ENCODE measurements at places on chromosomes 5 and 9.

- DNase-seq = no peak
These were observed 668.4 kb upstream of the FAM174A start for GRCh38 chr5:99866740-99867139.

- peak; percentile 71 for DNase-seq
These were observed 6.3 kb upstream of the TTLL11 start for GRCh38 chr9:122099271-122099869.

- no peak for DNase-seq
These were observed 176.8 kb downstream of the MACROH2A1 start for GRCh38 chr5:135222171-135222681.

DNA sequence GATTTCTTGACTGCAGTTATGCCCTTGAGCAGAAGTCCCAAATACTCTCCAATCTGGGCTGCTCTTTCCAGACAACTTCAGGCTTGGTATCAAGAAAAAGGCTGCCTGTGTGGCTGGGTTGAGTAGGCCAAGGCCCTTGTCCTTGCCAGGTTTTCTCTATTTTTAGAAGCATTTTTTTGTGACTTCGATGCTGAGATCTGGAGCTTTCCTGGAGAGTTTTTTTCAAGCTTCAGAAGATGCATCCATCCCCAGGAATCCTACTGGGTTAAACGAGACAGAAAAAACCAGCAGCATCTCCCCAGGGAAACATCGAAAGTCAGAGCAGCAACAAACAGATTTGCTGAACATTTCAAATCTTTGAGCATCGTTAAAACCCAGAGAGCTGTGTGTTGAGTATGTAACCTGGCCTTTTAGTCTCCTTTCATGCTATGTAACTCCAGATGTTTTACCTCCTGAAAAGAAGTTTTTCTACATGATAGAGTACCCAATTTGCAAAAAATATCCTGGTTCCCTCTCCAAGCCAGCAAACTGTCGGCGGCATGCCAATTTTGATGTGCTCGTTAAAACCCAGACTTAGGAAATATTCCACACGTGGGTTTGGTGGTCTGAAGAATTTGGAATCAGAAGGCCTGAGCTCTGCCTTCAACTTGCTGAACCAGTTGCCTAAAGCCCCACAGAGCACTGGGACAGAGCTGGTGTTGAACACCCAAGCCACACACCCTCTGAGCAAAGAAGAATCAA lies 98.1 kb upstream of the ALDH1B1 start:
- DNase-seq = no peak

- DNase-seq = peak; percentile 72
These were observed 71.7 kb downstream of the GRIA1 start for GRCh38 chr5:153562189-153562588.

DNA sequence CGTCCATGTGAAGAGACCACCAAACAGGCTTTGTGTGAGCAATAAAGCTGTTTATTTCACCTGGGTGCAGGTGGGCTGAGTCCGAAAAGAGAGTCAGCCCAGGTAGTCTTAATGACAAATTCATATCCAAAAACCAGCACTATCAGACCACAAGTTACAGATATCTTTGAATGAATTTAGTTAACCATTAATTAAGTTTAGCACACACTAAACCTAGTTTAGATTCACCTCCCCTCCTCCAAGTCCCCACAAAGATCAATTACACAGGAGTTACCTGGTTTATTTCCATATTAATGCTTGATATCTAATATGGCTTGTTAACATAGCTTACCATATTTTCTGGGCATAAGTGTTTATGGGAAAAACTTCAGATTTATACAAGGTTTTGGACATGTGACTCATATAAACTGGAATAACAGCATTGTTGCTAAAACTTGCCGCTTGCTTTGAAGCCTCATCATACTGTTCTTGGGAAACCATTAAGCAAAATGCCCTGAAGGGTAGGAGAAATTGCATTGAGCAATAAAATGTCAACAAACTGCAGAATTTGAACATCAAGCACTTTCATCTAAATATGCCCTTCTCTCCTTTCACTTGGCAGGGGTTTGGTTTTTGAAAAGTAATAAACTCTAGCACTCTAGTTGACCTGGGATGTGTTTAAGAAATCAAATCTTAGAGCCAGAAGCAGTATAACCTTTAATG lies 166.9 kb downstream of the SNCAIP start:
- DNase-seq = peak; percentile 7

DNA sequence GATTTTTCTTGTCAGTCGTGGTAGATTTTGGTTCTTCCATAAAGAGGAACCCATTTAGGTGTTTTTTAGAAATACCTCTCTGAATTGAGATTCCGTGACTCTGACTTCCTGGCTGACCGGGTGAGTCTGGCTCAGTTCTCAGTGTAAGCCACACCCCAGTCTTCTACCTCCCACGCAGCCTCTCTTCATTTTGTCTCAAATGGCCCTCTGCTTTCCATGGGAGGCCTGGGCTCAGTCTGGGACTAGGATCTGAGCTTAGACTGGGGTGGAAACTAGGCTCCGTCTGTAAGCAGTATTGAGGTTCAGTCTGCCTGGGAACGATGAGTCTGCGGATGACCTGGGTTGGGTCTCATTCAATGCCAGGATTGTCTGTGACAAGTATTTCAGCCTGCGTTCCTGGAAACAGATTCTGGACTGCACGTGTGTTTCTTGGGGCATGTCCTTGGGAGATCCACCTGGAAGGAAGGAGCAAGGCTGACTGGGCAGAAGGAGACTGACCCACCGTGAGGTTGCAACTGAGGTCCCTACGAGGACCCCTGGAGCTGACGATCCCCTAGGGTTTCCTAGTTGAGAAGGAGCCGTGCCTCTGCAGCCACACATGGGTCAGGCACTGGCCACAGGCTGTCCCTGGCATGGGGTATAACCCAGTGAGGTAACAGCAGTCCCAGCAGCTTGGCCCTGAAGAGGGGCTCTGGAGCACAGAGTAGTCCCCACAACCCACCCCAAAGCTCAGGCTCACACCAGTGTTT lies 12.4 kb upstream of the CRB2 start:
- DNase-seq = peak; percentile 39

DNA sequence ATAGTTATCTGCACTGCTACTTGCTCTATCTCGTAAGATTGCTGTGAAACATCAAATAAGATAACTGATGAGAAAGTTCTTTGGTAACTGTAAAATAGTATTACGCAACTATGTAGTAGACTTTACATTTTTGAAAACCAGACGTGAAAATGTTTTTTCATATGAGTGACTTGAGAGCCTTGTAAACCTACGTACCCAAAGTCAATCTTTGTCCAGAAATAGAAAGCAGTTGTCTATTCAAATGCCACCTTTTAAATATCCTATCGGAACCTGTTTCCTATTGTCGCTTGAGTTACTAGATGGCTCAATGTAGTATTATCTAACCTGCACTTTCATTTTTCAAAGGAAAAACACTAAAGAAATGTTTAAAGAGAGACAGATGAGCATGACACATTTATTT lies 1.6 kb downstream of the FNIP1 start:
- DNase-seq = no peak

- DNase-seq = no peak
These were observed 6.4 kb upstream of the DAB2IP start for GRCh38 chr9:121645003-121645402.

DNA sequence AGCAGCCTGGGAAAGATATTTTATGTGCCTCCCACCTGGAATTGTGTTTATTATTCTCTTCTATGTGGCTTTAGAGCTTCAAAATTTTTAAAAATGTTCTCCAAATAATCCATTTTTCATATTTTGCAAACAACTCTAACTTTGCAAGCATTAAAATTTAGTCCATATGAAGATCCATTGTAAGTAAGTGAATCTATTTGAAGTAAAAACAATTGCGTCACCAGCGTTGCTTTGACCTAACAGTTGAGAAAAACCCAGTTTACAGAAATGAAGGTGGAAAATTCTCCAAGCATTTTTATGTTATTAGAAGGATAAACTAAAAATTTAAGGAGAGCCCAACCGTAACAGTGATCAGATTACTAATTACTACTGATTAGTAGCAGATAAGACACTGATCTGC lies 38.9 kb upstream of the TLX3 start:
- peak; percentile 2 for DNase-seq

- DNase-seq = peak; percentile 0
These were observed 100.2 kb downstream of the BRINP1 start for GRCh38 chr9:119268985-119269384.

DNA sequence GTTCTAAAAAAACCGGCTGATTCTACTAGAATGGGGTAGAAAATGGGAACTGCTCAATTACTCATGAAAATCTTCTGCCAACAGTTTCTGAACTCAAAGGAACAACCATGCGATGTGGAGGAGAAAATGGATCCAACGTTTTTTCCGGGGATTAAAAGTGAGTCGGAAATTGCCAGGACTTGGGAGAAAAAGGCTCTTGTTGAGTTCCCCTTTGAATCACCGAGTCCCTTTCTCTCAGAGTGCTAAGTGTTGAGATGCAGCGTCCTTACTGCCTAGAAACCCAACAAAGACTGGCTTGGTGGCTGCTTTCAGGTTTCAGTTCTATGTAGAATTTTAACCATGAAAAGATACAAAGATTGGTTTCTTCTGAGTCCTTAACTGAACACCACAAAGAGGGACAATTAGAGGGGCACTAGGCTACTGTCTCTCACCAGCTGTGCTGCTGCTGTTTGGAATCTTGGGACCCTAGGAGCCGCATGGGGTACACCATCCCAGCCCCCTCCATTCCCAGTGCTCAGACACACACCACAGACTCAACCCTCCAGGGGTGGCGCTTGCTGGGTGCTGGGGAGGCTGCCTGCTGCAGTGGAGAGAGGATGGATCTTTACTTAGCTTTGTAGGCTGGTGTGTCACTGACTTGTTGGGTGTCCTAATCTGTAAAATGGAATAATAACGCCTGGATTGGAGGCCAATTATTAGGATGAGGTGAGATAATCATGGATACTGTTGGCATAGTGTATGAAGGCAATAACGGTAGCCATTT lies 21.5 kb upstream of the NEUROG1 start:
- DNase-seq = no peak

DNA sequence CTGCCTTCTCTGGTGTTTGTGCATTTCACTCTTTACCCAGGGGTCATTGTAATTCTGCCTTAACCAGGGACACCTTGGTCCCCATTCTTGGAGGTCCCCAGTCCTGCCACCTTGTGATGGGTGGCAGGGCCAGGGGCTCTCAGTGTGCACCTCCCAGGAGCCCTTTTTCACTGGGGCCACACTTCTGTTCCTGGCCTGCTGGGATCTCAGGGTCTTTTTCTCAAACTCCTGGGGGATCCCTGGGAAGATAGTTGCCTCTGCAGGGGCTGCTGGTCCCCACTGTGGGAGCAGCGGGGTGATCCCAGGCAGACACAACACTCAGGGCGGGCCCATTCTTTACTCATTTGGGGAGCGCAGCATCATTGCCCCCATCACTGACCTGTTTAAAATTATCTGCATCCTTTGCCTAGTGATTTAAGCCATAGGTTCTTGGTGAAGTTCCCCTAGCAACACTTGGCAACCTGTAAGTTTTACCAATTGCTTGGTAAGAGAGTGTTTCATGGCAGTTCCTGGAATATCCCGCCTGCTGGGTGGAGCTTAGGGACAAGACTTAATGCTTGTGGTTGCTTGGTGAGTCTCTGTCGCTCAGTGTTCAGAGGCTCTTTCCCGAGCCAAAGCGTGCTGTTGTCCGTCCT lies 15.7 kb downstream of the PHF2 start:
- no peak for DNase-seq

GRCh38 chr9:13480693-13481092 lies 201.2 kb upstream of the MPDZ start:
- peak; percentile 64 for DNase-seq

DNA sequence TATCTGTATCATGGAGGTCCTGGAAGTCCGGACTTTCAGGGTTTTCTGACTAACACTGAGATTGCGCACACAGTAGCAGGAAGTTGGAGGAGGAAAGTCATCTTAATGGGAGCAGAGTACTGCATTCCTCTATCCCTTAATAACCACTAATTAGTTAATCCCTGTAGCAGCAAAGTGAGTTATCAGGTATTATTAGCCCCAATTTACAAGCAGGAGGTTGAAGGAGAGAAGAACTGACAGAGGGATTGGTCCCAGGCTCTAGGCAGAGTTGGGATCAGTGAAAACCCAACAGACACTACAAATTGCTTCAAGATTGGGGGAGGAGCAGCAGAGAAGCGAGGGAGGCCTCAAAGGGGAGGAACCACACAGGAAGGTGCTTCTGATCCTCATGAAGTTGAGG lies 74.5 kb upstream of the XPA start:
- DNase-seq = no peak

DNA sequence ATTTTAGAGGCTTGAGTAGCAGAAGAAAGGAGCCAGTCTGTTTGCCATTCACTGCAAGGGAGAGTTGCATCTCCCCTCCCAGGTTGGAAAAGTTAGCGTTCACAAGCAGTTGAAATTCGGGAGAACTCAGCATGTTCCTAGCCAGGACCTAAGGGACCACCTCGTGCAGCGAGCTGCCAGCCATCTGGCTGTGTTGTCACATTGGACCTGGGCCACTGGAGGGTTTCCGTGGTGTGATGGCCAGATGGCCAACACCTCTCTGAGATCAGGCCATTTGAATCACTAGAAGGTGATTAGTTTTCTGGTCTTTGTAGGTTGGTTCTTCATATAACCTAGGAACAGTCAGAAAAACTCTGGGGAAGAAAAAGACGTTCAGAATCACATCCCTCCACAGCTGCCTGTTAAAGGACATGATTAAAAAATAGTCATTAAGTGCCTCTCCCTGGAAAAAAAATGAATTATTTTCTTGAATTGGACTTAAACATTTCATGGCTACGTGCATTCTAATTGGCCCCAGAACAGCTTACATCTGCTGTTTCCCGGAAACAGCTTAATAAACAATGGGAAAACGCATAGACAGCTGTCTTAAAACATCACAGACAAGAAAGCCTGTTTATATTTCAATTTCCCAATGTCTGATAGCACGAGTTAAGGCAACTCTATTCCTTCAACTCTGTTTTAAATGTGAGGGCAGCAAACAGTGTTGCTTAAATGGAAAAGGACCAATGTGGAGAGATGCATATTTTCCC lies 303.9 kb downstream of the TENT4A start:
- DNase-seq = no peak

DNA sequence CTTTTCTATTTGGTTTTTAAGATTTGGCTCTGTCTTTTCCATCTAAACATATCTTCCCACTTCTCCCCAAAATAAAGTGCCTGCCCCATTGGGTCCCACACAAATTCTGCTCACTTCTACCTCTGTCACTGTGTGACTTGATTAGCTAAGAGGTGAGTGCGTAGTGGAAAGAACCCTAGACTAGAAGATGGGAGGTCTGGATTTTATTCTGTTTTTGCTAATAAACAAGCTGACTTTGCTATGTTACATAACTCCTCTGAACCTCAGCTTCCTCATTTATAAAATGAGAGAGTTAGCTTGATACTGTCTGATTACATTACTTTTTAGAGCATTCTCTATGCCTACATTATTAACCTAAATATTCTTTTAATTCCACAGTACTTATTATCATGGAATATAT lies 51.3 kb upstream of the PTGER4 start:
- no peak for DNase-seq

- peak; percentile 99 for DNase-seq
These were observed 9.3 kb upstream of the PFDN1 start for GRCh38 chr5:140312067-140312790.

- peak; percentile 66 for DNase-seq
These were observed 120.7 kb upstream of the OTULINL start for GRCh38 chr5:14460844-14461398.

GRCh38 chr5:134289509-134290113 lies 63.7 kb upstream of the PPP2CA start:
- DNase-seq = peak; percentile 85

GRCh38 chr9:121326130-121326838 lies 43.8 kb downstream of the STOM start:
- DNase-seq = peak; percentile 96

GRCh38 chr5:169701910-169702451 lies 64.9 kb downstream of the DOCK2 start:
- DNase-seq = peak; percentile 67
